ENCODE measurements at places on chromosomes 6 and 20. TPM values are rescaled to one million over a fixed set of nuclear protein-coding genes. Genes with fewer than 3 reads are reported as not detected.

Gene OR2B3
- total RNA-seq = not detected

Gene ZSCAN31
- total RNA-seq = 19.9 TPM

Gene OLIG3
- total RNA-seq = not detected

Gene L3MBTL3
- 8.7 TPM for total RNA-seq

Gene MPIG6B
- total RNA-seq = not detected

Gene BCAS1
- not detected for total RNA-seq

Gene ANGPT4
- total RNA-seq = under 0.01 TPM

Gene MCCD1
- total RNA-seq = not detected

Gene VSX1
- total RNA-seq = not detected

GRCh38 chr6:157832250-157832967 lies 9.4 kb downstream of the SNX9 start:
- no peak for DNase-seq

GRCh38 chr6:26445934-26446667 lies 5.8 kb downstream of the BTN3A3 start:
- DNase-seq = no peak

DNA sequence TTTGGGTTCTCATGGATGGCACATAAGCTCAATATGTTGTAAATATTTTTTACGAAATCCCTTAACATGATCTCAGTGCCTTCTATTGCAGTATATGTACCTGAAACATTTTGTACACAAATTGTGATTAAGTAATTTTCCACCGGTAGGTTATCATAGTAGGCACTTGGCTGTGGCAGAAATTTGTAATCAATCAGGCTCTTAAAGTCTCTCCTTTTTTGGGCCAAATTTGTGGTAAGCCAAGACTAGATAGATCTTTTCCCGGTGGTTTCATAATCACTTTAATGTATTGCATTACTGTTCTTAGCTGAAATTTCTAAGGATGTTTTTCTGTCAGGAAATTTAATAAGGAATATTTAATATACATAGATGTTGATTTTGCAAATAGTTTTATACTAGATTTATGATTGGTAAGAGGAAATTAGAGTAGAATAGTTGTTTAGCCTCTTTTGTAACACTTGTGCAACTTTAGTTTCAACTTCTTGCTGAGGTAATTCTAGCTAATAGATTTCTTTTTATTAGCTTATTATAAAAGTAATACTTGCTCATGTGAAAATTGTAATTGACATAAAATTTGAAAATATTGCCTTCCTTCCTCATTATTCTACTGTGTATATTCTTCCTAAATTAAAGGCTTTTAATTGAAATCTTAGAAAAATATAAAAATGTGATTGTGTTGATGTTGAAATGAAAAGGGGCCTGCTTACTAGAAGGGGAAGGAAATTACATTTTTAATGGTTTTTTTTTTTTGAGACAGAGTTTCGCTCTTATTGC lies 3.2 kb downstream of the PCMT1 start:
- DNase-seq = peak; percentile 43

DNA sequence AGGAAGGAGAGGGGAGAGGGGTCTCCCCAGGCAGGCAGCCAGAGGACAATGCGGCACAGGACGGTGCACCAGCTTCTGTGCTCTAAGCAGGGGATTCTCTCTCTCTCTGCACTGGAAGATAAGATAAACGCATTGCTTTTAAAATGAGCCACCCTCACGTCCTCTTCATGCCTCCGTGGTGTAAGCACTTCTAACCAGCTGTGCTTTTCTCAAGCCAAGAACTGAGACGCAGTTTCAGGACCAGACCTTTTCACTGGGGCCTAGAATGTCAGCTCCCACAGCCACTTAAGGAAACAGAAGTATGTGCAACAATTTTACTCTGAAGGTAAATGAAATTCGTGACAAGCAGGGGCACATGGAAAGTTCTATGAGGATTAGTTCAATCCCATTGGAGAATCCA lies 82.4 kb downstream of the PSMB1 start:
- peak; percentile 55 for DNase-seq

GRCh38 chr6:158064725-158065251 lies 83.1 kb downstream of the SYNJ2 start:
- peak; percentile 4 for DNase-seq

GRCh38 chr20:23138682-23139081 lies 52.6 kb upstream of the CD93 start:
- DNase-seq = no peak

DNA sequence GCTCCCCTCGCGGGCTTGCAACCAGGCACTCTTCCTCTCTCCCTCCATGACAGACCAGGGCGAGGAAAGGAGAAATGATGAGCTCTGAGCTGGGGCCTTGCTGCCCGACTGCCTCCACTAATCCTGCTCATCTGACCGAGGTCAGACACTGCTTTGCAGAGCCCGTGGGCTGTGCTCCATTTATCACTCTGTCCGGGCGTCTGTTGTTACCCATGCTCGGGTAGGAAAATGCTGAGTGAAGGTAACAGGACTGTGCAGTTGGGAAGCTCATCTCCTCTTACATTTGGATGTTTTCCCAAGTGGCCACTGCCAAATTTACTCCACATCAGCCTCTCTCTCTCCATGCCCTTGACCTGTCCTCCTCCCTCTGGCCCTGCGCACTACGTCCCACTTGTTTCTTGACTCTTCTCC lies 14.6 kb downstream of the RPS6KA2 start:
- DNase-seq = no peak

DNA sequence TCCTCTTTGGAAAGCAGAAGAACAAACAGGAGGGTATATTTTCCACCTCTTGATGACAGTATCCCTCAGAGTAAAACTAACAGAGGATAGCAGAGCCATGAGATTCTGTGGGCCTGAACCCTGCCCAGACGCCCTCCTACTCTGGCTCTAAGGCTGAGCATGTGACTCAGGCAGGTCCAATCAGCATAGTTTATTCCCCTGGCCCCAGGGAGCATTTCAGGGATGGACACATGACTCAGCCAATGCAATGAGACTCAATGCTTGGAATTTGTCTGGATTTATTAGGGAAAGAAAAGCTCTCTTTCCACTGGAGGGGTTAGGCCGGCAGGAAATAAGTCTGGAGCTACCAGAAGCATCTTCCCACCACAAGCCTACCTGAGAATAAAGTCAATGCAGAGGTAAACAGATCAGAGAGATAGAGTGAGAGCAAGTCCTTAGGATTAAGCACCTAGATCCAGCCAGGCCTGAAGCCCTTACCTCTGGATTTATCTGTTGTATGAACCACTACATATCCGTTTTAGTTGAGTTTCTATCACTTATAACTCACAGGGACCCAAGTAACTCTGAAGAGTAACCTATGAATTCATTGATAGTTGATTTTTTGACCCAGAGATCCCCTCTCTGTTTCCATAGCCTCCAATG lies 68.2 kb upstream of the EYA2 start:
- no peak for DNase-seq

- no peak for DNase-seq
Observed at GRCh38 chr6:41272591-41273240, 13.8 kb downstream of the TREM1 start.

DNA sequence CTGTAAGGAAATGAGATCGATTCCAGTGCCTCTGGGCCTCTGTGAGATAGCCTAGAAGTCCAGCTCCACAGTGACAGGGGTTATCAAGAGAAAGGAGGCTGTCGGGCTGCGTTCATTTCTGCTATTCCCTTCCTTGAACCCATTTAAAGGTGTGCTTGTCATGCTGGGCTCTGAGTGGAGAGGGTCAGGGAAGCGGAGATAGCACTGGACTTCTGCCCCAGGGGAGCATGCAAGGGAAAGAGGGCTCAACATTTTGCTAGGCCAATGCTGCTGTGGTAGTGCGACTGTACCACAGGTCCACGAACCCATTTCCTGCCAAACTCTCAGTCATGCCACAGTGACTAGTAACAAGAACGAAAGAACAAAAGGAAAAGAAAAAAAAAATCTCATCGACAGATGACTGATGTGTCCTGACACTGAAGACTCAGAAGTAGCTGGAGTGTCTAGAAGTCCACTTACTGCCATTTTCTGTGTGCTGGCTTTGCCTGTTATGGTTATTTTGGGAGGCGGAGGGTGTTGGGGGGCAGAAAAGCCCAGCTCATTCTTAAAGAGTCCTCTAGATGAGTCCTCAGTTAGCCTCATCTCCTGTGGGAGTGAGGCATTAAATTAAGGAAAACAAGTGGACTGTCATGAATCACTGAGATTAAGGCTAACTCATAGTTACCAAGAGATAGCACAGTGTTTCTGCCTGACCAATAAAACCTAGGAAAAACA lies 8.1 kb downstream of the NEDD9 start:
- DNase-seq = peak; percentile 91

- DNase-seq = no peak
Observed at GRCh38 chr20:62428396-62429295, 1.3 kb upstream of the RBBP8NL start.

GRCh38 chr6:169365567-169366257 lies 112.1 kb upstream of the THBS2 start:
- DNase-seq = no peak

DNA sequence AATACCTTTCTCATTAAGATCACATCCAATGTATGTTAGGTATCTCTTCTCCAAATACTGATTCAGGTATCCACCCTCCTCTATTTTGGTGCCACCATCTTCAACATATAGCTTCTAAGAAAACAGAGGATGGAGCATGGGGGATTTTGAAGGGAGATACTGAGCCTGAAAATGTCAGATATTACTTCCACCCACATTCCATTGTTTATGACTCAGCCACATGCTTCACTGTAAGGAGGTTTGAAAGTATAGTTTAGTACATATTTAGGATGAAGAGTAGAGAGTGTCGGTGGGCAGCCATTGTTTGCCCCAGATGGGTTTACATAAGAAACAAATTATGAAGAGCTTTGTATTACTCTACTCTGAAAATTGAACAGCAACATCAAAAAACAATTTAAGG lies 286.7 kb downstream of the TFAP2B start:
- DNase-seq = no peak

DNA sequence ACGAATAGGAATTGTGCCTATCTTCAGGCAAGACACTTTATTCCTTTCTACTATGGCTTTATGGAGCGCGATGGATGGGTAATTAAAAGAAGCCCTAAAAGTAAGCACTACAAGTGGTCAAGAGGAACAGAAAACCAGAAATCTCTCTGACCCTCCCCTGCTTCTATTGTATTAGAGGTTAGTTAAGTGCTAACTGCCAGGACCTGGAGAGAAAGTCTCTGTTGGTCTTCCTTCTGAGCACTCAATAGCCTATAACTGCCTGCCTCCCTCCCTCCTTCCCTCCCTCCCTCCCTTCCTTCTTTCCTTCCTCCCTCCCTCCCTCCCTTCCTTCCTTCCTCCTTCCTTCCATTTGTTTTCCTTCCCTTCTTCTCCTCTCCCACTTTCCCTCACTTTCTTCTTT lies 133.7 kb downstream of the C6orf58 start:
- no peak for DNase-seq

DNA sequence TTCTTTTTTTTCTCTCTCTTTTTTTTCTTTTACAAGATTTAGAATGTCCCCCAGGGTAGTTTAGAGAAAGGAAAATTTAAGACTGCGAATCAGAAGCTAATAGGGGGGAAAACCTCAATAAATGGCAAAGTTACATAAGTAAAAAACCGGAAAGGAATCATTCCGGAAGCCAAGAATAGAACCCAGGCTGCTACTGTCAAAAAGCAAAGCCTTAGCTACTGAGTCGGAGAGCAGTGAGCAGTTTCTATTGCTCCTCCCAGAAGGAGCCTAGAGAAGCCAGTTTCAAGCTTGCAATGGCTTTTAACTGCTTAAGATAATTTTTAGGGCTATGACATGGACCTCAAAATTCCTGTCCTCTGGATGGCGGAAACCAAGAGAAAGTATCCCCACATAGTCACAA lies 31.6 kb downstream of the SAMD5 start:
- no peak for DNase-seq

DNA sequence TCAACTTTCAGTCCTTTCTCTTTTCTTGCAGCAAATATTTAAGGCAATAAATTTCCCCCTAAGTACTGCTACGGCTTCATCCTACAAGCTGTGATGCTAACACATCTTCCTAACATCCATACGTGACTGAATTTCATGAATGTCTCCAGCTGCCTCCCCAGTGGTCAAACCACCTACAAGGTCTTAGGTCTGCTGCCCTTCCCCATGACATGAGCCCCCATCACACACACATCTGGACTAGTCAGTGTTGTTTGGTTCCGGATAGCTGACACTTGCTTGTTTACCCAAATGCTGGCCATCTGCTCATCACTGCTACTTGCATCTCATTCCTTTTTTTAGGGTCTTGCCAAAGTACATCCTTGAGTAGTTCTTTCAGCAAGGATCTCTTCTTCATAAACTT lies 14.6 kb downstream of the RRBP1 start:
- no peak for DNase-seq

GRCh38 chr20:3710703-3711483 lies 1.5 kb downstream of the SIGLEC1 start:
- peak; percentile 97 for DNase-seq

DNA sequence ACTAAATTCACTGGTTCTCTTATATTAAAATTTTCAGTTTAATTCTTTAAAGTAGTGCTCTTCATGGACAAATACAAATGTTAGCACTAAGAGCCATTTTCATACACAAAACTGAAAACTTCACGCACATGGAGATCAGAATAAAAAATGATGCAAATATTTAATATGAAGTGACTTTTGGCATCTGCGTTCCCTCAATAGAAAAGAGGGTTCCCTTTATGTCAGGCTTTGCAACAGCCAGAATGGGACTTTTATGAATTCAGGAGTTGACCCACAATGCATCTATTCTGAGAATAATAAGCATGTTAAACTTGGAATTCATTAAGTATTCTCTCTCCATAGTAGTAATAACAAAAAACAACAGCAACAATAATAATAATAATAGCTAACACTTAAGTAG lies 125.8 kb downstream of the INSM1 start:
- DNase-seq = no peak

- no peak for DNase-seq
Observed at GRCh38 chr6:49151461-49151860, 311.6 kb downstream of the MMUT start.

GRCh38 chr20:45044084-45044573 lies 56.8 kb downstream of the KCNS1 start:
- DNase-seq = peak; percentile 41

DNA sequence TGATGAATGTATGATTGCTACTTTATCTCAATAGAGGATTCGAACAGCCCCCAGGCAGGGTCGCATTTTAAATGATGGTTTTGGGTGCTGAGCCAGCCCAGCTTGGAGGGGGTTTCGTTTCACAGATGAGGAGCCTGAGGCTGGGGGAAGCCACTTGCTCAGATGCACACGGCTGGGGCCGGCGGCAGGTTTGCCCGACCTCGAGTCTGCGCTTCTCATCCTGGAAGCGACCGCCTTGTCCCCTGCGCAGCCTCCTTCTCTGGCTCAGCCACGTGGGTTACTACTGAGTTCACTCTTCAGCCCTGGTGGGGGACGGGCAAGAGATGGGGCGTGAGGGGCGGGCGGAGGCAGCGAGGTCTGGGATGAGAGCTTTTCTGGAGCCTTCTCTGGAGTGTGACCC lies 25.3 kb downstream of the NTSR1 start:
- peak; percentile 30 for DNase-seq
